ENCODE measurements at places on chromosomes 7 and 10.

DNA sequence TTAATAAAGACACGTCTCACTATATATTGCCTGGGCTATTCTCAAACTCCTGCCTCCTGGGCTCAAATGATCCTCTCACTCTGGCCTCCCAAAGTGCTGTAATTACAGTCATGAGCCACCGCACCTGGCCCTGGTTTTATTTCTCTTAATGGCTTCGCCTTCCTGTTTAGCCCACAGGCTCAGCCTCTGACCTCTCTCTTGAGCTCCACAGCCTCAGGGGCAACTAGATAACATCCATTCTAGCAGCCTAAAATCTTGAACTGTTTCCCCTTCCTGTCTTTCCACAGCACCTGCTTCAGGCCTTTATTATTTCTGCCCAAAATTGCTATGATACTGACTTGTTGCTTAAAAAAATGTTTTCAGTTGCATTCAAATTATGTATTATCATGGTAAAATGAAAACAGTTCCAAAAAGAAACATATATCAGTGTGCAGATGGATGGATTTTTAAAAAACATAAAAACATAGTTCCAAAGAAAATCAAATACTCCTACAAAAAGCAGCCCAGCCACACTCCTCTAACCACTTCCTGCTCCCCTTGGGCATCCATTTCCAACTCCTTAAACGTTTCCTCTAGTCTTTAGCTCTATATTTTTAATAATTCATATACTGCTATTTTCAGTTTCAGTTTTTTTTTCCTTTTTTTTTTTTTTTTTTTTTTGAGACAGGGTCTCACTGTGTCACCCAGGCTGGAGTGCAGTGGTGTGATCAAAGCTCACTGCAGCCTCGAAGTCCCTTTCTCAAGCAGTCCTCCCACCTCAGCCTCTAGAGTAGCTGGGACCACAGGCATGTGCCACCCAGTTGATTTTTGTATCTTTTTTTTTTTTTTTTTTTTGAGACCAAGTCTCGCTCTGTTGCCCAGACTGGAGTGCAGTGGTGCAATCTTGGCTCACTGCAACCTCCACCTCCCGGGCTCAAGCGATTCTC, 5.1 kb upstream of the BAZ1B start:
- no peak for DNase-seq

- DNase-seq = no peak
These were observed 69.1 kb upstream of the MXI1 start for GRCh38 chr10:110138197-110138812.

GRCh38 chr7:74479961-74480829, 26.5 kb downstream of the GTF2IRD1 start:
- DNase-seq = peak; percentile 81

DNA sequence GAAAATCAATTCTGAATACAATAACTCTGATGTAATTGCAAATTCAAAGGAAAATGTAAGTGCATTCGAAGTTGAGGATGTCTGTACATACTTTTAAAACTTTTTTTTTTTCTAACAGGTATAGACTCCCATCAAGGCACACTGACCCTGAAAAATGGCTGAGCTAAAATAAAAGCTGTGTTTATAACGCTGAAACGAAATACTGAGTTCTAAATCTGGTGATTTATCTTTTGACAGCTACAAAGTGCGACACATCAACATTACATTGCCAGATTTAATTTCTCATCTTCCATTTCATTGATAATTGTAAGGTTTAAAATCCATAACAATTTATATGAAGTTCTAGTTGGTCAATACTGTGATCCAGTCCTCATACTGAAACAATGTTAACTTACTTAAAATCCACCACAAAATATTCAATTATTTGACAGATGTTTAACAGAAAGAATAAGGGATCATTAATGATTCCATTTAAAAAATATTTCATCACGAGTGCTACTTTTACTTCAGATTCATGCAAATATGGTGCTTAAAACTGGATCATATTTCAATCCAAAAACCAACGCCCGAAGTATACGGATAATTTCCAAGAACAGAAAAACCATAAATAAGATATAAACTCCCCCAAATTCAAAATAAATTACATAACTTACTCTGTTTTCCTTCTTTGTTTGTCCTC, 1.4 kb downstream of the RAB11FIP2 start:
- DNase-seq = no peak

DNA sequence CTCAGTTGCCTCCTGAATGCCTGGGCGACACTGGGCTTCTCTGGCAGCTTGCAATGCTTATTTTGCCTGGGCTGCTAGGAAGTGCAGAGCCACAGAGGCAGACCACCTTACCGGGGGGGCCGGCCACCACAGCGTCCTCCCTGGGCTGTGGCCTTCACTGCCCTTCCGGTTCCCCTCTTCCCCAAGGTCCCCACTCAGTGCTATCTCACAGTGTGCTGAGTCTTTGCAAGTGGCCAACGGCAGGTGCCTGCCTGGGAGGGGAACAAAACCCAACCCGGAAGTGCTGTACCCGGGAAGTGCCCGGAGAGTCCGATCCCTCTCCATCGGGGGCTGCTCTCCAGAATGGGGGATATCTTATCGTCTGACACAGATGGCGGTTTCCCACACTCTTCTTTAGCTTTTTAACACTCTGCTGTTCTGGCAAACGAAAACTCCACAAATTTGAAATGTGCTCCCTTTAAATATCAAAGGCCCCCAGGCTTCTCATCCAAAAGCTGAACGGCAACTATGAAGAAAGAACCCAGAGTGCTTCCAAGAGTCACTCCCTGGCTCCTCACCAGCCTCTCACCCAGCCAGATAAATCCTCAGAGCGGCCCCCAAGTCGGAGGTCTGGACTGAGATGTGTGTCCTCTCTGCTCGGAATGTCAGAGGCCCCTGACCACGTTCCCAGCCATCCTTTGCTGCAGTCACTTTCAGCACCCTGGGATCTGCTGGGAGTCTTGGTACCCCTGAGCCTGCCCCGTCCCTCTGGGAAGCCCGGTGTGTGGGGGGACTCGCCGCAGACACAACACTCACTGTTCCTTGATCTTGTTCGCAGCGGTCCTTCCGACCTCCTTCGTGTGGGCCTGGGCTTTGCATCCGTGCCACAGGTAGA, 165.1 kb downstream of the SVIL start:
- no peak for DNase-seq

DNA sequence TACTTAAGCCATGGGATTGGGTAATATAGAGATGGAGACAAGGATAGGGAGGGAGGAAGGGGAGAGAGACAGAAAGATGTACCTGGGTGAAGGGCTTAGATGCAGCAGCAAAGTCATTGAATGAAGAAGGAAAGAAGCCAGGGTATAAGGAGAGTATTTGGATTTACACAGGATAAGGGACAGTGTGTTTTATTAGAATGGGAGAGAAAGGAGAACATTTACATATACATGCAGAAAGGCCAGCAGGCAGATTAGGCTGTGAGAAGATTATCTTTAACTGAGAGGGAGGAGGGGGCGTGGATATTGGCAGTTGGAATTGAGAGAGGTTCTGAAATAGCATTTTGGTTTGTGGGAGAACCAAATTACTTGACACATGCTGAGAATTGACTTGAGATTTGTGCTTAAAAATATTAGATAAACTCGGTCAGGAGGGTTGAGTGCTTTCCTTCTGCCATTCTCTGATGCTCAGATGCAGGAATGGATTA, 161.5 kb upstream of the ZNF804B start:
- DNase-seq = no peak

- DNase-seq = no peak
These were observed 70.4 kb upstream of the ITPRID1 start for GRCh38 chr7:31443457-31443856.

DNA sequence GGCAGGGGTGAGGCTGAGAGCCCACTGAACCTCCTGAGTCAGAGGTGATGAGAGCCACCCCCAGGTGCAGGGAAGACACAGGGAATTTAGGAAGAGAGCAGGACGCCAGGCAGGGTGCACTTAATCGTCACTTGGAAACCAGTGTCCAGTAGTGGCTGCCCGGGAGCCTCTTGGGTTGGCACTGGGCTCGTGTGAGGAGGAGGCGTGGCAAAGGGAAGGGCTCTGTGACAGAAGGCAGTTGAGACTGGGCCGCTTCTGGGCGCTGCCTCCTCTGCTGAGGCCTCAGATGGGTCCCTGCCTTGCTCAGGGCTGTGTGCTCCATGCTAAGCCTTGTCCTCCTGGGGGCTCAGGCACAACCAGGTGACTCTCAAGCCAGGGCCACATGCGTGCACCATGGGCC, 13.3 kb downstream of the RET start:
- no peak for DNase-seq

DNA sequence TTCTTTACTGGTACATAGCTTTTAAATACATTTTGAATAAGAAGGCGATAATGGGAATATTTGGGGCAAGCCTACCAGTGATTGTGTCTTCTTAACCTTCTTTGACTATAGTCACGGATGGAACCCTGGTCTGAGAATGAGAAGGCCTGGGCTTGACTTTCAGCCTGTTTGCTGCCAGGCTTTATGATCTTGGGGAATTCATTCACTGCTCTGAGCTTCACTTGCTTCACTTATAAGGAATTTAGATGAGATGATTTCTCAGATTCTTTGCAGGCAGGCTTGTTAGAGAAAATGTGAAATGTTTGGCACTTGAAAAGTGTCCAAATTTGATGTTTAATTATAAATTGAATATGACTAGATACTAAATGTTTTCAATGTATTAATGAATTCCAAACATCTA, 42.5 kb downstream of the NUP205 start:
- no peak for DNase-seq

DNA sequence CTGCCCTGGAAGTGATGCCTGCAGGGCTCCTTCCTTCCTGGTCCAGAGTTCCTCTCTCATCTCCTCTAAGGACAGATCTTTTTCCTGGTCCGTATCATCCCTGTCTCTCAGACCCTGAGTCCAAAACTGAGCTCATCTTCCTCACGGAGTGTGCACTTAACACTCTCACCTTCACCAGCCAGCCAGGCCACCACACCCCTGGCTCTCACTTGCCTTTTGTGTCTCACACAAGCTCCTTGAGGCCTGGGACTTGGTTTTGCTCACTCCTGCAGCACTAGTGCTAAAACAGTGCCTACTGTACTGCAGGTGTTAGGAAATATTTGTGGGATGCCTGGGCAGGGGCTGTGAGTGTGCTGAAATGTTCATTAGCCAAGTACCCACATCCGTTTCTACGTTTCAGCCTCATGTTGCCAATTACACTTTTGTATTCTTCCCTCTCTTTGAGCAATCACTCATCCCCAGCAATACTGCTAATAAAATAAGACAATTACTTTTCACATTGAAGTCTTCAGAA, 21.4 kb upstream of the PARP12 start:
- DNase-seq = no peak

DNA sequence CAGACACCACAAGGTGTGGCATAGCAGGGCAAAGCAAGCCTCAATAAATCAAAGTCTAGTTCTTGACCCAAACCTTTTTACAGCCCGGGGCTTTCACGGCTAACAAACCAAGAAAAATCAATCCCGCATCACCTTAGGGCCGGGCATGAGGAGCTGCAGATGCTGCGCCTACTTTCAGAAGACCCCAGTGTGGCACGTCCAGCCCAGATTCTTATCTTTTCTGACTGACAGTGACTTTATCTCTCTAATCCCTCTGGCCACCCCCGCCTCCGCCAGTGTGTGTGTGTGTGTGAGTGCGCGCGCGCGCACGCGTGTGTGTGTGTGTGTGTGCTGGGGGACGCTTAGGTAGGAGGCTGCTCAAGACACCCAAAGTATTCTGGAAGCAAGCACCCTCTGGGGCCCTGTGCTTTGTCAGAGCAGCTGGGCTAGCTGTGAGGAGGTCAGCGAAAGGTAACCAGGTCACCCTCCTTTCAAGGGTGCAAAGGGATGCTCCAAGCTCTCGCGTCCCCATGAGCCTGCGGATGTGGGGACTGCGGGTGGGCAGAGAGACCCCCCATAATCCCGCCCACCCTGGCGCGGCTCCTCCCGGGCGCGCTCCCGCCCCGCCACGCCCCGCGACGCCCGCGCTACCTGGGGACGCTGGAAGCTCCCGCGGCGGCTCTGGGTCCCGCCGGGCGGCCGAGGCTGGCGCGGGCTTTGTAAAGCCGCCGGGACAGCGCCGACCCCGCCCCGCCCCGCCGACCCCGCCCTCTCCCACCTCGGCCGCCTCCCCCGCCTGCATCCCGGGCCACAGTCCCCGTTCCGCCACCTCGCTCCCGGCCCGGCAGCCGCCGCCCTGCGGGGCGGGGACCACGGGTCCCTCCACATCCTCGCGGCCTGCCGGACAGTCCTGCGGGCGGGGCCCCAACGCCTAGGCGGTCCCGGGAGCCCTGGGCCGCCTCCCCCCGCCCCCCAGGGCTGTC, 57.1 kb upstream of the RHOBTB1 start:
- peak; percentile 69 for DNase-seq

DNA sequence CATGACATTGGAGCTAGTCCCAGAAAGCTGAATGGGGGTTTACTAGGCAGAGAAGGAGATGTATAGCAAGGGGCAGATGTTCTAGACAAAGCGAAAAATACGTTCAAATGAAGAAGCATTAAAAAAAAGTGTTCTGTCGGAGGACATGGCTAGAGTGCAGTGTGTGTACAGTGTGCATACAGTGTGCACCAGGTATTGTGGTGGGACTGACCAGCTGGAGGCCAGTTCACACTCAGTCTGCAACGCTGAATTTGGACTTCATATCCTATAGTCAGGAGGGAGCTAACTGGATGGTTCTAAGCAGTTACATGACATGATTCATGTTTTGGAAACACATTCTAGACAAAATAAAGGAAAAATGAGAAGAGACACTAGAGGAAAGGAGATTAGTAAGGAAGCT, 8.8 kb downstream of the BBIP1 start:
- DNase-seq = no peak

DNA sequence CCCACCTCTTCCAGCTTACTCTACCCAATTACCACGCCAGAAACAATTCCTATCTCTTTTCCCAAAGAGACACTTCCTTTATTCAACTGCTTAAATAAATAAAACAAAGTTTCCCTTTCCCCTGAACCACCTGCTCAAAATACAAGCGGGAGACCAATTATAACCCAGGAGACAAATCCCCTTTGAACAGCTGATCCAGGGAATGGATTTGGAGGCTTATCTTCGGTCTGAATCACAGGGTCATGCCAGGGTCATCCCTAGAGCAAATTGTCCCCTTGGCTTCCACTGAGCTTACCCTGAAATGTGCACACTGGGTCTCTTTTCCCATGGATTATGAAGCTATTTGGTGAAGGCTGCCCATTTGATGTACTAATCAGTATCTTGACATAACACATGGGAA, 99.9 kb upstream of the JAZF1 start:
- no peak for DNase-seq

DNA sequence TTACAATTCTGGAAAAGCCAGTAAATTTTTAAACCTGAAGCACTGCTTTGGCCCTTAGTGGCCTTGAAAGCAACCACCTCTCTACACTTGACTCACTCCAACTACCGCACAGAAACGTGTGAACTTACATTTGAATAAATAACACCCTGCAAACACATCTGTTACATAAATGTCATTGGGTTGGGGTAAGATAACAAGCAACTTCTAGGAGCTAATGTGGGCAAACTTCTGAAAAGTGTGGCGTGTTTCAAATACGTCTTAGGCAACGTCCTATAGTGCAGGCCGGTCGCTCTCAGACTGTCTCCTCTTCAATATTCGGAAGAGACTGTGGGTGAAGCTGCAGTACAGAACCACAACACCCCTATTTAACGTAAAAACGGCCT, 474 bp downstream of the ORC5 start:
- no peak for DNase-seq

Data from type B pancreatic cell (in vitro differentiated cells).